ENCODE measurements at places on chromosomes 3 and 15. TPM values are rescaled to one million over a fixed set of nuclear protein-coding genes. Genes with fewer than 3 reads are reported as not detected.

Gene CNTN4
- total RNA-seq: 1.0 TPM

Gene CDHR4
- not detected for total RNA-seq

Gene ZPLD1
- total RNA-seq: 74.8 TPM

Gene ZNF385D
- 1.0 TPM for total RNA-seq
